ENCODE measurements at places on chromosomes 1 and 21. TPM values are rescaled to one million over a fixed set of nuclear protein-coding genes. Genes with fewer than 3 reads are reported as not detected.

DNA sequence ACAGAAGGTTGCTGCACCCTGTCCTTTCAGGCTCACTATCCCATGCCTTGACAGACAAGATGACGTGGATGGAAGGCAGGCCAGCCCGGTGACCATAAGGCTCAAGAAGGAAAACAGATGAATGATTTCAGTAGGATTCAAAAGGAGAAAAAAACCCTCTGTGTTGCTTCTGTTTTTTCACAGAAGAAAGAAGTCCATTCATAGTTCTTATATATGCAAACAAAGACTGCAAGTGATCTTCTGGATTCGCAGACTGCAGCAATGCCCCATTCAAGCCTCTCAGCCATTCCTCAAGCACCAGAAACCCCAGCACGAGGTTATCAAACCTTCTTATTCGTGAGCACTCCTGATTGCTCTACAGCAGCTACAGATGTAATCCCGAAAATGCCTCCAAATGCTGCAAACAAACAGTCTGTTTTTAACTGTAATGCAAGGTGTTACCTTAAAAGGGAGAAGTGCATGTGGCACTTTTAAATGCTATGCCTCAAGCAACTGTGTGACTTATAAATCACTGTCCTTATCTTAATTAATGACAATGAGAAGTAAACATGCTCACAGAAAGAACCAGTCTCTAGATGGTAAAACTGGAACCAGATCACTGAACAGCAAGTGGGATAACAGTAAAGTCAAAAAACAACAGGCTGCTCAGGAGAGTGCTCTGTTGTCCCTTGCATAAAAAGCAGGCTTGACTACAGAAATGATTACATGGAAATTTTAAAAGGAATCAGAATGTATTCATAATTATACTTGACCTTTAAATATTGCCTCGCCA is 173.9 kb downstream of the HHIPL2 start:
- DNase-seq, result no peak

GRCh38 chr1:185170291-185170848 is 13.4 kb downstream of the SWT1 start:
- DNase-seq, result no peak

DNA sequence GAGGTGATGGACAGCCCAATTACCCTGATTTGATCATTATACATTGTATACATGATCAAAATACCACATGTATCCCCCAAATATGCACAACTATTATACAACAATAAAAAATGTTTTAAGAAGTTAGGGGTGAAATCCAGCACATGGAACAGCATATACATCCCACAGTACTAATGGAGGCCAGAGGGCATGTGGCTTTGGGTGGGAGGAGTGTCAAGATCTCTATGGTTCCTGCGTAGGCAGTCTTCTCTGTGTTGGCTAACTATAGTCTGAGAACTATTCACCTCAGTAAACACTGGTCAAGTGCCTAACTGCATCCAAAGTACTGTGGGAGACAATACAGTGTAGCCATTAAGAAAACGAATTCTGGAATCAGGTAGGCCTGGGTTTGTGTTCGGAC is 74.1 kb downstream of the GADD45A start:
- DNase-seq, result no peak

DNA sequence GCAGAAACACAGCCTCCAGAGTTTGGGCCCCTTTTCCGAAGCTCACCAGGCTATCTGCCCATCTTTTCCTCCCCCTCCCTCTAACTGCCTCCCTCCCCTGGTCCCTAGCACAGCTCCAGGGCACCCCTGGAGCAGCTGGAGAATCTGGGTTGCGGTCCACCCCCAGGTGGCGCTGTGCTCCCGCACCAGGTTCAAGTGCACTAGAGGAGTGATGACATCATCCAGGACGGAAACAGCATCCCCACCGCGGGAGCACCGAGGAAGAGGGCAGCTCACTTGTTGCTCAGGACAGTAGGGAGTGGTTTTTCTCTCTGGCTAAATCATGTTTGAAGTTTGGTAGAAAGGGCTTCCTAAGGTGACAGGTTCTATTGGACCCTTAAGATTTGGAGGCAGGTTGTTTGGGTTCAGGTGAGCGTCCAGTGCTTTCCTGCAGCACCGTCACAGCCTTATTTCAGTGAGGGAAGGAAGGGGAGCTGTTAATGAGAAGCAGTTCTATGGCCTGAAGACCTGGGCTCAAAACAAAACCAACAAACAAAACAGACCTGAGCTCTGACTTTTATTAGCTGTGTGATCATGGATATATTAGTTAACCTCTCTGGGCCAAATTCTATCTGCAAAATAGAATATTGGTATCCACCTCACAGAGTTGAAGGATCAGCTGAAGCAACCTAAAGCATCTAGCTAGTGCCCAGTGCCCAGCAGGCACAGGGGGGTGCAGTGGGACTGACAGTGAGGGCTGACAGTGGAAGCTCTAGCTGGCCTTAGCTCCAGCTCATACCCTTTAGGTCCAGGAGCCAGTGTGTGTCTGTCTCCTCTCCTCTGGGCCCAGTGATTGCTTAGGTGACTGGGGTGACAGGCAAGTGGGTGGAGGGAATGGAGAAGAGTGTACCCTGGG is 7.5 kb downstream of the SHISA4 start:
- peak; percentile 89 for DNase-seq

GRCh38 chr1:210483821-210484220 is 155.1 kb downstream of the HHAT start:
- no peak for DNase-seq

DNA sequence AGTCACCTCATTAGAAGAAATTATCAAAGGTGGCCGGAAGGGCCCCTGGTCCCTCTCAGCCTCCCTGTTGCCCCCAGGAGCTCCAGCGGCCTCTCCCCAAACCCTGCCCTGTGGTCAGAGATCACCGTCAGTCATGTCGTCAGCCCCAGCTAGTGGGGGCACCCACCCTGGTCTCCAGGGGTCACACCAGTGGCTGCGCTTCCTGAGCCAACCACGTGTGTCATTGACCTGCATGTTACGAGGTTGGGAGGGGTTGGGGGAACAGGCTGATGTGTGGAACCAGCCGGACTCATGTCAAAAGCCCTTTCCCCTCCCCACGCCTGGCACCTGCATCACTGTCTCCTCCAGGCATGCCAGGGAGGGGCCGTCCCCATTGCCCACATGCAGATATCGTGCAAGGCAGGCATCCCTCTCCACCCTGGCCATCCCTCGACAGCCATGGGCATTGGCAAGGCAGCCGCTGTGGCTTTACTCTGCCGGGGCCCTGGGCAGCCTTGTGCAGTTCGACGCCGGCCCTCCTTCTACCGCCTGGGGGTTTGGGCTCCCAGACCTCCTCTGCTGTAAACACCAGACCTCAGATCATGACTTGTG is 128.7 kb downstream of the CRYAA start:
- peak; percentile 17 for DNase-seq

DNA sequence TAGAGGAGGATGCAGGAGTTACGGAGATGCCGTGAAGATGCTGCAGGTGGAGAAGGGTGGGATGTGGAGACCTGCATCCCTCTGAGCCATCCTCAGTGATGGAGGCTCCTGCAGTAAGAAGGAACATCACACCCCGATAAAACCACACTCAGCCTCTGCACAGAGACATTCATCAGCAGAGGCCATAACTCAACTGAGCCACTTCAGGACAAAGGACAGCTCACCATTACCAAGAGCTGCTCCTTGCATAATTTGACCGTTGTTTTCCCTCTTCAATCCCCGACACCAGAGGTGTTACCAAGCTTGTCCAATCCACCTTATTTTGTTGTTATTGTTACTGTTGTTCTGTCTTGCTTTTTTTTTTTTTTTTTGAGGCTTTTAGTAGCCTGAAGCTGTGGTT is 543.9 kb downstream of the AJAP1 start:
- DNase-seq, result no peak

- no peak for DNase-seq
Observed at GRCh38 chr1:248165186-248165585, 9.4 kb upstream of the OR2M2 start.

DNA sequence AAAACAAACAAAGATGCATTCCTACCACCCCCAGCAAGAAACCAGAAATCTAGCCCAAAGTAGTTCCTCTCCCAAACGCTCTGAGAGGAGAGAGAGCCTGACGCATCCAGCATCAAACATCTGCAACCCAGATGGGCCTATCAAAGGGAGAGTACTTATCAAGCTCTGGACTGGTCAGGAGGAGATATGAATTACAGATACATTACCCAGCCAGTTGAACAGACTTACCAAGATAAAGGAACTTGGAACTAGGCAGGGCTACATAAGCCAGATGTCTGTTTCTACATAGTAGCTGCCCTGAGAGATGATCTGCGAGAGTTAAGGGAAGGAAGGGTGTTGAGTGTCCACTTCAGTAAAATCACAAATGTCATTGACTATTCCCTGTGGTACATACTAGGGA is 138.4 kb downstream of the PAPPA2 start:
- DNase-seq, result no peak

- no peak for DNase-seq
Observed at GRCh38 chr1:246302251-246302625, 204.8 kb downstream of the SMYD3 start.

DNA sequence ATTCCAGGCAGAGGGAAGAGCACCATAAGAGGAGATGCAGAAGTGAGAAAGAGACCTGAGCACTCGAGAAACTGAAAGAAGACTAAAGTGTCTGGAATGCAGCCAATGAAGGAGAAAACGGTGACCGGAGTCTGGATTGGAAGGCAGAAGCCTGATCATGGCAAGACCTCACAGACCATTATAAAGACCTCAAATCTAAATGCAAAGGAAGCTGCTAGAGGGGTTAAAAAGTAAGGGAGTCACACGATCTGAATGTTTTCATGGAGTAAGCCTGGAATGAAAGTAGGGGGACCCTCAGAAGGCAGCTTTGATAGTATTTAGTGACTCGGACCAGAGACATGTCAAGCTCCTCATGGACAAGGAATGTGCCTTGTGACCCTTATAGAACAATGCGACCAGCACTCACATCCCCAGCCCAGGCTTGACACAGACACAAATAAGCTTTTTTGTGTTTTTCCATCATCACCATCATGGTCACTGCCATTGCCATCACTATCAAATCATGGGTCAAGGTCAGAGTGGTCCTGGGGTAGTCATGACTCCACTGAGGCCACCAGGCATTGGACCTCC is 183.6 kb downstream of the SEC16B start:
- no peak for DNase-seq

DNA sequence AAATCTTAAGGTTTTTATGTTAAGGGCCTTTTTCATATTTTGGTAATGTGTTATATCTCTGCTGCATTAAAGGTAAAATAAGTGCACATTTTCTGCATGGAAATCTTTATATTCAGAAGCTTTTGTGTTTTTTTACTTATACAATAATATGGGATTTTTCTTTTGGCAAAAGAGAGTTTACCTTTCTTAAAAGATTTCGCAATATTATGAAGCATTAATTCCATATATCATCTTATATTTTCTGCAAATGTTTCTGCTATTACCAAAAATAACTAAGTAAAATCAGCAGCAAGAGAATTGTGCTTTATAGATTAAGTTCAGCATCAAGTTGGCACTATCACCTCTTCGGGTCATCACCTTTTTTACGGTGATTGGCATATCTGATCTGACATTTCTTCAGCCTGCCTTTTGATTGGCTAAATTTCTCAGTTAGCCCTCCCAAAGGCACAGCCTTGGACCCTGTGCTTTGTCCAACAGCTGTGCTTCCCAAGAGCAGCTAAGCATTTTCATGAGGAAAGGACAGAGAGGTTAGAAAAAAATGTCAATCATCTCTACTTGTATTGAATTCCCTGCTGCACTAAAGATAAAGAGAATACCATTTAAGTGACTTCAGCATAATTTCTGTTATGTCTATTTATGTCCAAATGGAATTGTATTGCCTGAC is 767.1 kb upstream of the PRMT6 start:
- no peak for DNase-seq

DNA sequence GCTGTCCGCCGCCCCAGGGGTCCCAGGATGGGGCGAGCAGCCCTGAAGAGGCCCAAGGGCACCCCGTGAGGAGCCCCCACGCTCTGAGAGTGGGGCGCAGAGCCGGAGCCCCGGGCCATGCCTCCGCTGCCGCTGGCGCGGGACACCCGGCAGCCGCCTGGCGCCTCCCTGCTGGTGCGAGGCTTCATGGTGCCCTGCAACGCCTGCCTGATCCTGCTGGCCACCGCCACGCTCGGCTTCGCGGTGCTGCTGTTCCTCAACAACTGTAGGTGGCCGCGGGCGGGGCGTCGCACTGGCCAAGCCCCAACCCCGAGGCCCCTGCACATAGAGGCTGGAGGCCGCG is 14.5 kb downstream of the AGRN start:
- DNase-seq, result no peak

- no peak for DNase-seq
Observed at GRCh38 chr21:27213303-27213702, 246.4 kb upstream of the ADAMTS5 start.

GRCh38 chr1:116003823-116004222 is 27.5 kb downstream of the SLC22A15 start:
- DNase-seq, result no peak

DNA sequence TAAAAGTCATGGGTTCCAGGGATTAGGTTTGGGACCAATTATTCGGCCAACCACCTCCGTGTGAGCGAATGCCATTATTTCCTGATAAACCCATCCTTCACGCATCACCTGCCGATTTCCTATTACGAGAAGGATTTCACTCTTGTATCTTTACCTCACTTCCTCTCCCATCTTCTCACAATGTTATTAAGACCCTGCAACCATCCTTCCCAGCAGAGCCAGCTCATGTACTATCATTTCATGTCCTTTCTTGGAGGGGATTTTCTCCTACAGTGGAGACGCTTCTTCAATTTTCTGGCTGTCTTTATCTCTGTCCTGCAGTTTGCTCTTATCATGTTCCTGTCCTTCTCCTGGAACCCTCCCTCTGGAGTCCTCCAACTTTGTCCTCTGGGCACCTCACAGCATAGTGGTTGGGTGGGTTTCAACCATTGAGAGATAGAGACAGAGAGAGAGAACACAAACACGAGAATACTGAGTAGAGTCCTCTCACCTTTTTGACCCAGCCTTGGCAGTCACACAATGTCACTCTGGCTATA is 192.2 kb downstream of the DYRK1A start:
- no peak for DNase-seq

- DNase-seq, result no peak
Observed at GRCh38 chr1:59776960-59777852, 37.5 kb upstream of the HOOK1 start.

GRCh38 chr21:27246741-27247140 is 279.9 kb upstream of the ADAMTS5 start:
- no peak for DNase-seq

GRCh38 chr1:193030280-193030679 is 28.9 kb downstream of the UCHL5 start:
- DNase-seq, result no peak

GRCh38 chr1:53684741-53685140 is 54.2 kb downstream of the GLIS1 start:
- no peak for DNase-seq

- no peak for DNase-seq
Observed at GRCh38 chr1:182909578-182909977, 43.4 kb downstream of the SHCBP1L start.

- no peak for DNase-seq
Observed at GRCh38 chr1:180197231-180197630, 32.8 kb upstream of the LHX4 start.

- no peak for DNase-seq
Observed at GRCh38 chr1:9271283-9271682, 21.4 kb upstream of the SPSB1 start.

The KRTAP20-4 gene
- not detected for total RNA-seq

The CDK18 gene
- total RNA-seq, result 102 TPM

The TEX38 gene
- total RNA-seq, result not detected

The CFAP45 gene
- total RNA-seq, result 1.6 TPM

The COA7 gene
- total RNA-seq, result 15.3 TPM

The AGO3 gene
- 16.1 TPM for total RNA-seq

The CFHR2 gene
- not detected for total RNA-seq

The STYXL2 gene
- 87.4 TPM for total RNA-seq

The BEST4 gene
- total RNA-seq, result 0.31 TPM

The IL19 gene
- not detected for total RNA-seq

All from left cardiac atrium (tissue), 4 donors.